ENCODE measurements at places on chromosomes 1 and 21.

GRCh38 chr1:81157686-81158085 lies 643.0 kb upstream of the ADGRL2 start:
- no peak for DNase-seq

GRCh38 chr1:48093696-48094528 lies 96.7 kb upstream of the TRABD2B start:
- DNase-seq: peak; percentile 82

DNA sequence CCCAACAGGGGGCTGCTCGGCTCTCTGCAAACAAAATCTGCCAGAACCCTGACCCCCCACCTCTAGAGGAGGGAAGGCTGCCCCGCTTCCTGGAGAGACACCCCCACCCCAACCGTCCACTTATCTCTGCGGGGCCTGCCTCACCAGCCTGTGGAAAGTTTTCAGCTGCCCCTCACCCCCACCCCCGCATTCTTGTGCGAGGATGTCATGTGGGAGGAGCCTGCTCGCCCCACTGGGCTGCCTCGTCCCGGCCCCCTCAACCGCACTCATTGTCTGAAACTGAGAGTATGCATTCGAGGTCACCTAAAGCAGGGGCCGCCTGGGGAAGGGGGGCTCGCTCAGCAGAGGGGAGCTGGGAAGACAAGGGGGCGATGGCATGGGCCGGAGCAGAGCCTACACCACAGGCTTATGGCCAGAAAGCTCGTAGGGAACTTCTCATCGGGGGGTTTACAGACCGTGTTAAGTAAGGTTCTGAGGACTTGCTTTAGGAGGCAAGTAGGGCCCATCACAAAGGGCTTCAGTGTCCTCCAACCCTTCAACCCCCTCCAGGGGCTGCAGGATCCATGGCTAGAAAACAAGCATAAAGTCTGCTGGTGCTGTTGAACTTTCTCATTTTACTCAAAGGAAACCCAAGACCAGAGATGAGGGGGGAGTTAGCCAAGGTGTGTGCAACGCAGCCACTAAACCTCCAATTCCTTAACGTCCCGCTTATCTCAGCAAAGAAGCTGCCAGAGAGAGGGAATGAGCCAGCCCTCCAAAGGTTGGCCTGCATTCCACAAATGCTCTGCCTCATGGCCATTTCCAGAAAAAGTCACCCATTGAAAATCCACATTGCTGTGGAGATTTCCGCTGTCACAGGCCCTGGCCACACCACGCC lies 9.4 kb downstream of the EPHA2 start:
- peak; percentile 91 for DNase-seq

GRCh38 chr1:195241066-195241465 lies 1367.2 kb downstream of the KCNT2 start:
- no peak for DNase-seq

- no peak for DNase-seq
Observed at GRCh38 chr1:10437052-10437451, 6.8 kb downstream of the CENPS start.

GRCh38 chr1:40939320-40940059 lies 40.0 kb upstream of the CTPS1 start:
- DNase-seq: no peak

DNA sequence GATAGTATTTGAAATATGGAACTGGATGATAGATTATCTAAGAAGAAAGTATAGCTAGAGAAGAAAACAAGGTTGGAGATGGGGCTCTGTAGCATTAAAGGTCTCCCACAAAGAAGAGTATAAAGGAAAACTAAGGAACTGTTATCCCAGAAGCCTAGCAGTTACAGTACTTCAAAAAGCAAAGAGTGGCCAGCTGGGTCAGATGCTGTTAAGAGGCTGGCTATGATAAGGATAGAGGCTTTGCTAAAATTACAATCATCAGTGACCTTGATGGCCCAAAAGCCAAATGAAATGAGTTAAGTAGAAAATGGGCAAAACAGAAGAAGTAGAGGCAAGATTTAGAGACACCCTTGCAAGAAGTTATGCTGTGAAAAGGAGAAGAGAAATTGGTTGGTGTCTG lies 25.1 kb upstream of the ANGPTL1 start:
- DNase-seq: no peak

GRCh38 chr1:15476927-15477326 lies 1.0 kb downstream of the CELA2B start:
- DNase-seq: no peak

DNA sequence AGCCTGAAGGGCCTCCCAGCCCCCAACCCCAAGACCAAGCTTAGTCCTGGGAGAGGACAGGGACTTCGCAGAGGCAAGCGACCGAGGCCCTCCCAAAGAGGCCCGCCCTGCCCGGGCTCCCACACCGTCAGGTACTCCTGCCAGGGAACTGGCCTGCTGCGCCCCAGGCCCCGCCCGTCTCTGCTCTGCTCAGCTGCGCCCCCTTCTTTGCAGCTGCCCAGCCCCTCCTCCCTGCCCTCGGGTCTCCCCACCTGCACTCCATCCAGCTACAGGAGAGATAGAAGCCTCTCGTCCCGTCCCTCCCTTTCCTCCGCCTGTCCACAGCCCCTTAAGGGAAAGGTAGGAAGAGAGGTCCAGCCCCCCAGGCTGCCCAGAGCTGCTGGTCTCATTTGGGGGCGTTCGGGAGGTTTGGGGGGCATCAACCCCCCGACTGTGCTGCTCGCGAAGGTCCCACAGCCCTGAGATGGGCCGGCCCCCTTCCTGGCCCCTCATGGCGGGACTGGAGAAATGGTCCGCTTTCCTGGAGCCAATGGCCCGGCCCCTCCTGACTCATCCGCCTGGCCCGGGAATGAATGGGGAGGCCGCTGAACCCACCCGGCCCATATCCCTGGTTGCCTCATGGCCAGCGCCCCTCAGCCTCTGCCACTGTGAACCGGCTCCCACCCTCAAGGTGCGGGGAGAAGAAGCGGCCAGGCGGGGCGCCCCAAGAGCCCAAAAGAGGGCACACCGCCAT lies 21.9 kb upstream of the ARF1 start:
- DNase-seq: no peak

DNA sequence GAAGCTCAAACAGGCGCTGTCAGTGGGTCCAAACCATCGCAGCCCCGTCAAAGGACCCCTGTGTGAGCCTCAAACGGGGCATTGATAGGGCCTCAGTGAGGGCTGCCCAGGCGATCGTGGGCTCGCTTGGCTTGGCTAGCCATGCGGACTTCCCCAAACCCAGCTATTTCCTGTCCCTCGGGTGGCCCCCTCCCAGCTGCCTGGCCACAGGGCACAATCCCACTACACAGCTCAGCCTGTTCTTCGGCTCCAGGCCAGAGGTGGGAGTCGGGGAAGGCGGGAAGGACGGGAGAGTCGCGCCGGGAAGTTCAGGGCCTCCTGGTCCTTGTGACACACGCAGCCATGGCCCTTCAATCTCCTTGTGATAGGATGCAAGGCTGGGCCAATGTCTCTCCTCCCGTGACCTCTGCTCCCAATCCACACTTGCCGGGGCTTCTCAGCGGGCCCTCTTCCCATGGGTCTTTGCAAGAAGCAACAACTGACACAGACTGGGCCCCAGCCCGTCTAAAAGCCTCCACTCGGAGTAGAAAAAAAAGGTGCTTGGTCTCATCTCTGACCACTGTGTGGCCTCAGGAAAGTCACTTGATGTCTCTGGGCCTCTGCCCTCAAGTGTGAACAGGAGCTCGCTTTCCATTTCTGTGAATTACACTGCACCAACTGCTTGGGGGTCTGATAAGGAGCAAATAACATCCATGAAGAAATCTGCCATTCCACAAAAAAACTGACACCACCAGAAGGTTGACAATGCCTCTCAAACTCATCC lies 7.1 kb upstream of the MATN1 start:
- DNase-seq: no peak

- DNase-seq: no peak
Observed at GRCh38 chr21:44299085-44299457, 782 bp upstream of the PFKL start.

GRCh38 chr21:16426936-16427335 lies 697.2 kb downstream of the USP25 start:
- no peak for DNase-seq

DNA sequence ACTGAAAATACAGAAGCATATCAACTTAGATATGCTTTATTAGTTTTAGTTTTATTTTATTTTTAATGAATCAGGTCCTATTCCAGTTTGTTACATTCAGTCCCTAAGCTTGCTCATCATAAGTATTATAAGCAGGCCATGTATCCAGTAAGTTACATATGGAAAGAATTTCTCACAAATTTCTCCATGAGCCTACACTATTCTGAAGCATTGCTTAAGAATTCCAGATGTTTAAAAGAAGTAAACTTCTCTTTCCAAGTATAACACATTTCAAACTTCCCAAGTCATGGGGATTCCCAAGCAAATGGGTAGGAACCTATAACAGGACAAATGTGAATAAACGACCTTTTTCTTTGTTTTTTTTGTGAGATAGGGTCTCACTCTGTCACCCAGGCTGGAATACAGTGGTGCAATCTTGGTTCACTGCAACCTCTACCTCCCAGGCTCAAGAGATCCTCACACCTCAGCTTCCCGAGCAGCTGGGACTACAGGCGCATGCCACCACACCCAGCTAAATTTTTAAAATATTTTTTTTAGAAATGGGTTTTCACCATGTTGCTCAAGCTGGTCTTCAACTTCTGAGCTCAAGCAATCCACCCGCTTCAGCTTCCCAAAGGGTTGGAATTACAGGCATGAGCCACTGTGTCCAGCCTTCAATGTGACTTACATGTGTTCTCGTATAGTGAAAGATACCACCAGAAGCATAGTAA lies 39.0 kb downstream of the ST7L start:
- no peak for DNase-seq

GRCh38 chr1:25517476-25518394 lies 25.7 kb upstream of the LDLRAP1 start:
- peak; percentile 22 for DNase-seq

DNA sequence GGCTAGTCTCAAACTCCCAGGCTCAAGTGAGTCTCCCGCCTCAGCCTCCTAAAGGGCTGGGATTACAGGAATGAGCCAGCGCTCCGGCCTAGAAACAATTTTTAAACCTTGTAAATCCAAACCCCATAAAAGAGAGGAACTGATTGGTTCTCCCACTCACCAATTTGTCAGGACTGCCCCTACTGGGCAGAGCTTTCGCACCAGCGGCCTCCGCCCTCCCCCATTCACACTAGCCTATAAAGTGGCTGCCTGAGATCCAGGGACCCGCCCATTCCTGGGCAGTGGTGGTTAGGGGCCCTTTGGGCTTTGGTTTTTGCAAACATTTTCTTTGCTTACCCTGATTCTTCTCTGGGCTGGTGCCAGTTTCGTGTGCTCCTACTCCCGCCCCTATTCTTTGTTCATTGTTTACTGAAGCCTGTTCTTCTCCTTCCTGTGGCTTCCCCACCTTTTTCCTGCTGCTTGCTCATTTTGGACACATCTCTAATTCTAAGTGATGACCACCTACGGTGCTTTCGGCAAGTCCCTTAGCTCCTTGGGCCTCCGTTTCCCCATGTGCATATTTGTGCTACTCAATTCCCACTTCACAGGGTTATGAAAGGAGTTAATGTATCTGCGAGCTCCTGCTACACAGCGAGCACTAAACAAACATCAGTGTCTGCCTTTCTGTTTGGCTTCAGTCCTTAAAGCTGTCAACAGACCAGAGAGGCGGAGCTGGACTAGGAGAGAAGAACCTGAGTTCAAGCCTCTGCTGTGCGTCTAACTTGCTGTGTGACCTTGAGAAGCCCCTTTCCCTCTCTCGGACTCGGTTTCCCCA lies 39.8 kb upstream of the CLIC4 start:
- peak; percentile 79 for DNase-seq

- no peak for DNase-seq
Observed at GRCh38 chr1:197029749-197030148, 37.3 kb downstream of the F13B start.

- no peak for DNase-seq
Observed at GRCh38 chr1:226097866-226098625, 35.5 kb downstream of the H3-3A start.

- DNase-seq: no peak
Observed at GRCh38 chr1:34176830-34177603, at the start of gene C1orf94. TSS of gene C1orf94 (plus strand) at chr1:34176907. CDS start at chr1:34177790, 883 bp downstream.

DNA sequence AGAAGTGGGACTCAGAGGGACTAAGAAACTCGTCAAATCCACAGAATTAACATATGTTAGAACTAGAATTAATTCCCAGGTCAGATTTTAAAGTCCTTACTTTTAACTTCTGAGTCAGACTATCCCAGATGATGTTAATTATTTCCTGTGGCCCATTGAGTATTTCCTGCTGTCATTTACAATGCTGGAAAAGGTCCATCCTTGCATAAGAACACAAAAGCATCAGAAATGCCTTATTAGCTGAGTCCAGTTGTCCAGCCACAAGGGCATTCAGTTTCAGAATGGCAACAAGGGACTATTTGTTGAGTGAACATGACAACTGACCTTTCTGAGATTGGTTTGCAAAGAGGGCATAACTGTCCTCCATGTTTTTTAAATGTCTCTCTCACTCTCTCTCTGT lies 16.5 kb upstream of the HIVEP3 start:
- DNase-seq: no peak
